Effector memory CD4-positive, alpha-beta T cell (primary cell): ENCODE measurements at places on chromosomes 3 and 15.

GRCh38 chr15:80508783-80509182 lies 104.6 kb downstream of the ARNT2 start:
- no peak for DNase-seq

DNA sequence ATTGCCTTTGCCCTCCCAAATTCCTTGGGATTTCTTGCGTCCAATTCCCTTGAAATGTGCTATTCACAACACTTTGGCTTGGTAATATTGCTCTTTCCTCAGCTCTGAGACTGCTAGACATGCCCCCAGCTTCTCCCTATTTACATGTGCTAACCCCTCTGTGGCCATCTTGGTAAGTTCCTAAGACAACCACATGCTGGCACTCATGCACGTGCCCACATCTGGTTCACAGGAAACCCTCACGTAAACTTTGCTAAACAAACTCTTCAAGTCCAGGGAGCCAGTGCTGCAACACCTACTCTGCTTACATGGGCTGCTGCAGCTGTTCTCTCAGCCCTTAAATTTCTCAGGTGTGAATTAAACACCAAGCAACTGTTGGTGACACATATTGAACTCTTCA lies 121.8 kb downstream of the ADAMTSL3 start:
- no peak for DNase-seq

DNA sequence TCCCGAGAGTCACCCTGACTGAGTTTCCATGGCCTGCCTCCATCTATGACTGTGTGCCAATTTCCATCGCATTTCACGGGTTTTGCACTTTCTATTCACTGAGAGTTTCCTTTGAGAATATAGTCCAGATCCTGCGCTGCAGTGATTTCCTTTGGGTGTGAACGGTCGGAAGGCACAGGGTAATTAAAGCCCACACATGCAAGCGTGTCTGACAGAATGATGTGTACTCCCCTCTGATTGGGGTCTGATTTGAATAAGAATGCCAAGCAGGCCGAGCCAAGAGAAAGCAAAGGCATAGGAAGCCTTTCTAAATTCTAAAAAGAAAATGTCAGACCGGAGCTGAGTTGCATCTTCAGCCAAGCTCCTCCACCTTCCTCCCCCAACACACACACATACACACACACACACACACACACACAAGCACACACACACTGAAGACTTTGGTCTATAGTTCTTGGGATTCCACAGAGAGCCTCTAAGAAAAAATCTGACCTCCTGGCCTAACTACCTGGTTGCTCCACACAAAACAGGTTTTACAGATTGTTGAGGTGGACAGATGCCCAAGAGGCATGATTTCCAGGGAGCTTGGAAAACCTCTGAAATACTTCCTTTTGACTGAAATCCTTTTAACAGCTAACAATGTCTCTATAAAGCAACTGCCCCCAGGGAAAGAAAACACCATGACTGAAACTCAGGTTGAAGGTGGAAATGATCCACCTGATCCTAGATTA lies 59.7 kb upstream of the LRRN1 start:
- no peak for DNase-seq

- DNase-seq = no peak
Observed at GRCh38 chr15:89670971-89671560, 8.1 kb downstream of the PLIN1 start.

GRCh38 chr3:31721676-31722075 lies 189.0 kb downstream of the STT3B start:
- DNase-seq = no peak
